ENCODE measurements at places on chromosomes 5 and 9. TPM values are rescaled to one million over a fixed set of nuclear protein-coding genes. Genes with fewer than 3 reads are reported as not detected.

Gene NR4A3
- total RNA-seq = 0.26 TPM

Gene ANKRD34B
- total RNA-seq = not detected

Gene WDR31
- 0.47 TPM for total RNA-seq

Gene FAM120A
- total RNA-seq = 139 TPM

Gene COL23A1
- total RNA-seq = 0.68 TPM

Gene ZNF883
- total RNA-seq = 0.76 TPM

Gene DCTN3
- 134 TPM for total RNA-seq

DNA sequence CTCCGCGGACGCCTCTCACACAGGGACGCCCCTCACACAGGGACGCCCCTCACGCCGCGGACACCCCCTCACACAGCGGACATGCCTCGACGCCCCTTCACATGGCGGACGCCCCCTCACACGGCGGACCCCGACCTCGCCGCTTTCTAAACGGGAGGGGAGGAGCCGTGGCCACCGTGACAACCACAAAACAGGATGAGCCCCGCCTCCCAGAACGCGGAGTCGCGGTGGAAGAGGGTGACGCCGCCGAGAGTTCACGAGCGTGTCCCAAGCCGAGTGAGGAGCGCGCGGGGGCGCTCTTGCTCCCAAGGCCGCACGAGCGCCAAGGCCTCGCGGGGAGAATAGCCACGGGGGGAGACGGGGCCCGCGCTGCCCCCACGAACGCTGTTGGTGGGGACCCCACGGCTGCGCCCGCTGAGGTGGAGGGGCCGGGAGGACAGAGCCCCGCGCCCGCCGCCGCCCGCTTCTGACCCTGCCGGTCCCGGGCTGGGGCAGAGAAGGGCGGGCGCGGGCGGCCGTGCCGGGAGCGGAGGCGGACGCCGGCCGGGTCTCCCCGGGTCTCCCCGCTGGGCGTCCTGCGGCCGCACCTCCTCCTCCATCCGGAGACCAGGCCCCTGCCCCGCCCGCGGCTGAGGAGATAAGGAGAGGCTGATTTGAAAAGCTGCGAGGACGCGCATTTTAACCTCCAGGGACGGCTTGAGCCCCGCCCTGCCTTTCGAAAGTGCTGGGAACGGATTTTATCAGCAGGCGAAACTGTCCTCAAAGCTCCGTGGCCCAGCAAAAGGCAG lies 3.9 kb upstream of the NKD2 start:
- peak; percentile 57 for DNase-seq

DNA sequence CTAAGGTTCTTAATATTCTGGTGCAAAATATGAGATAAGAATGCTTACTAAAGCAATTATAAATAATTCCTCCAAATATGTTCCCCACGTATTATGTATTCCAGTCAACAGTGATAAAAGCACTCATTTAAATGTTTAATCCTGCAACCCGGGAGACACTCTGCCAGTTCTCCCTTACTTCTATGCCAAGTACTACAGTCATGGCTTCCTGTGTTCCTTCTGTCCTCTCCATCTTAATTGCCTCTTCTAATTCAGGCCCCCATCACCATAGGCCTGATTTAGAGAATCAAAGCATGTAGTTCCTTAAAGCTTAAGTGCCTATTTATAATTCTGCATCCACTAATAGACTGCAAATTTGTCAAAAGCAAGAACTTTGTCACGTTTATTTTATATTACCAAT lies 474.8 kb downstream of the SEMA5A start:
- DNase-seq = no peak

DNA sequence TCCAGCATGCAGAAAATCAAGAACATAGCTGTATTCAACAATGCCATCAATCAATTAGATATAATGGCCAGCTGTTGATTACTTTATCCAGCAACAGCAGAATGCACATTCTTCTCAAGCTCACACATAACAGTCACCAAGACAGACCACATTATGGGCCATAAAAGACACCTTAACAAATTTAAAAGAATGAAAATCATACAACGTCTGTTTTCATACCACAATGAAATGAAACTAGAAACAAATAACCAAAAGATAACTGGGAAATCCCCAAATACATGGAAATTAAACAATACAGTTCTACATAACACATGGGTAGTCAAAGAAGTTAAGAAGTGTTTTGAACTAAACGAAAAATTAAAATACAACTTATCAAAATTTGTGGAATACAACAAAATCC lies 130.9 kb upstream of the GNA14 start:
- DNase-seq = no peak

GRCh38 chr5:52269401-52269800 lies 518.3 kb upstream of the ITGA1 start:
- no peak for DNase-seq

DNA sequence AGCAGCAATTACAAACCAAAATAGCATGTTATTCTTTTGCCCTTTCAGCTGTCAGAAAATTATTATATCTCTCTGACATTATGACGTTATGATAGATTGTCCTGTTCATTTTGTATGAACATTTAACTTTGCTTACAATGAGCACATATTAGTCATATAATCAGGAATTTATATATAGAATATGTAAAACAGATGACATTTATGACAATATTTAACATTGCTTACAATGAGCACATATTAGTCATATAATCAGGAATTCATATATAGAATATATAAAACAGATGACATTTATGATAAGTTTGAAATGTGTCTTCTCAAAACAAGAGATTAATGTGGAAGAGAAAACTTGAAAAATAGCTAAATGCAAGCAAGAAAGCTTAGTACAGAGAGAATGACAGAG lies 1180.2 kb downstream of the CDH12 start:
- no peak for DNase-seq

DNA sequence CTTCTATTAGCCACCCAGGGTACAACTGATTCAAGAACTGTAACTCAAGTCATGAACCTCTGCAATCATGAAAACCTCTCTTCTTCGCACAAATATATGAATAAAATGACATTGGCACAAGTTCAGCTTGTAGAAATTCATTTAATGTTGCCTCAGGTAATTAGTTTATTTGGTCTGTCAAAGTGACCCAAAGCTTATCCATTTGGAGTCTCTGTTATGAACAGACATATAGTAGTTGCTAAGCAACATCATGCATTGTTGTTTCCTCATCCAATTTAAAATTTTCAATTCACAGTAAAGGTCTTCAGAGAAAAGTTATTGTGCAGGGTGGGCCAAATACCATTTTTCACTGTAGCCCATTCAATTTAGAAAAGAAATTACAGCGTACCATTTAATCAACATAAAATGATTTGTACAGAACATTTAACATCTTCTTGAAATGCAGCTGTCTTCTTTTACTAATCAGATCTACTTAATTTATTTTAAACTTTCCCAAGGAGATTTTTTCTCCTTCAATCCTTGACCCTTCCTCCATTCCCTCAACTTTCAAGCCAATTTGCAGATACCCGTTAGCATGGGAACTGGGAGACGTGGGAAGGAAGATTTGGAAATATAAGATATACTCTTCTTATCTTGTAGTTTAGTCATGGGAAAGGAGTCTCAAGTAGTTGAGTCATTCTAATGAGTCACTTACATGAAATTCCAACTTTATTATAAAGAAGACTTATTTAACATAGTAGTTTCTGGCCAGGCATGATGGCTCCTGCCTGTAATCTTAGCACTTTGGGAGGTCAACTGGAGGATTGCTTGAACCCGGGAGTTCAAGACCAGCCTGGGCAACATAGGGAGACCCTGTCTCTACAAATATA lies 231.3 kb downstream of the ATPSCKMT start:
- no peak for DNase-seq

- DNase-seq = no peak
Observed at GRCh38 chr9:20898885-20899554, 132.4 kb downstream of the HACD4 start.

GRCh38 chr9:115786321-115786720 lies 367.3 kb upstream of the PAPPA start:
- no peak for DNase-seq

DNA sequence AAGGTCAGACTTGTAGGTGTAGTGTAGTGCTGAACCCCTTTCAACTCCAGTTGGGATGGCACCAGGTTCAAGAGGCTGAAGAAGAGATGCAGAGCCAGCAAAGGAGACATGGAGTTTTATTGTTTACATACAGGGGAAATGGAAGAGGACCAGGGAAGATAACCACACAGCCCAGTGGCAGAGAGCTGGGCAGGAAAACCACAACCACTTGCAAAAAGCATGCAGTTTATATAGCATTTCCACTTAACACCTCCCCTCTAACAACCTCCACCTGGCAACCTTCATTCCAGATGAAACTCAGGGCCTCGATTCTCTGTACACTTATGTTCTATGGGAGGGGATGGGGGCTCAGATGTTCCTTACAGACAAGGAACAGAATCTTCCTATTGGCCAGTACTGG lies 56.9 kb downstream of the SNX24 start:
- DNase-seq = no peak

DNA sequence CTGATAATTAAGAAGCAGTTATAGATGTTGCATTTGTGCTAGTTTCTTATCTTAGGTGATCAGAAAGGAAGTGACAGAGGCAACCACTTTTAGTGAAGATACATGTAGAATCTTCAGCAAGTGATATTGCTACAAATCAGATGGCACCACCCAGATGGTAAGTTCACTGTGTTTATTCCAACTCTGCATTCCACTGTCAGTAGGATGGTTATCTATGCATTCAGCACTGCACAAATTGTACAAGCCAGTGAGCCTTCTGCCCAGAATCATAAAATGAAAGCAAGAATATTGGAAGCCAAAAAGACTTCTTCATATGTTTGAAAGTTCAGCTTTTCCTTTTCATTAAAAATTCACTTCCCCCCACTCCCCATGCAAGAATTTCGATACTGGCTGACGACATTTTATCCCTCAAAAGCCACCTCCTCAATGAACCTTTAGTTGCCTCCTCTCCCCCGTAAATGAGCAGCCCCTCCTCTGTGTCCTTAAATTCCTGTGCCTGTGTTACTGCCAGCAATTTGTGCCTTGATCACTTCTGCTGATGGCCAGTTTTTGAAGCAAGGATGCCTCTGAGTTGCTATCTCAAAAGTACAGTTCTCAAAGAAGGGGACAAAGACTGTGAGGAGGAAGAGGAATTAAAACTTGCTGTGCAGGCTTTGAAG lies 91.6 kb downstream of the ZSWIM6 start:
- DNase-seq = no peak

GRCh38 chr9:14323083-14323971 lies 9.4 kb upstream of the NFIB start:
- no peak for DNase-seq

GRCh38 chr5:149849966-149850910 lies 94.4 kb downstream of the PDE6A start:
- DNase-seq = no peak

DNA sequence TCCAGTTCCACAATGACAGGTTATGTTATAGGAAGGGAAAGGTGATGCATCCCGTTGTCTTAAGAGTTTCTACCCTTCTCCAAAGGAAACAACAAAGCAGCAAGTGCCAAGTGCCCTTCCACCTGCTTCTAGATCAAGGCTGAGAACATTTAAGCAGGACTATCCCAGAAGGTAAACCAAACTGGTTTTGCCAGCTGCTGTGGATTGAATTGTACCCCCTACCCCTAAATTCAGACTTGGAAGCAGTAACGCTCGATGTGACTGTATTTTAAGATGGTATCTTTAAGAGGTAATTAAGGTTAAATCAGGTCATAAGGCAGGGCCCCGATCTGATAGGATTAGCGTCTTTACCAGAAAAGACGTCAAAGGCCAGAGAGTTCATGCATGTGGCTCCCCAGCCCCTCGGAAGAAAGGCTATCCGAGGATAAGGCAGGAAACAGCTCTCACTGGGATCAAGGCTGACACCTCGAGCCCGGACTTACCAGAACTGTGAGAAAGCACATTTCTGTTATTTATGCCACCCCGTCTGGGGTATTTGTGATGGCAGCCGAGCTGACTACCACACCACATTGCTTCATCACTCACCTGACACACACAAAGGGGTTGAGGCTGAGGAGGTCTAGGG lies 179.1 kb upstream of the RAI14 start:
- DNase-seq = no peak

DNA sequence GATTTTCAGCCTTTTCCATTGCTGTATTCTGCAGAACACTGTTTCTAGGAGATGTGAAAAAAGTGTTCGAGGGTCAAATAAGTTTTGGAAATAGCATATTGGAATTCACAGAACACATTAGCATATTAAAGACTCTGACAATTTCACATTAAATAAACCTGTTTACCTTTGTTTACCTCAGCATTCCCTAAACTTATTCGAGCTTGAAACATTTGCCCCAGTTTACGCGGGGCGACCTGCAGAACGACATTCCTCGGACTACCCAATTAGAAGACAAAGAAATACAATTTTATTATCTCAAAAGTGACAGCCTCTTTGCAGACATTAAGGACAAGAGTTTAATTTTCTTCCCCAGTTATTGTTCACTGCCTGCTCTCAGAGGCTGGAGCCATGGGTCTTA lies 110.3 kb upstream of the NFIB start:
- DNase-seq = no peak

DNA sequence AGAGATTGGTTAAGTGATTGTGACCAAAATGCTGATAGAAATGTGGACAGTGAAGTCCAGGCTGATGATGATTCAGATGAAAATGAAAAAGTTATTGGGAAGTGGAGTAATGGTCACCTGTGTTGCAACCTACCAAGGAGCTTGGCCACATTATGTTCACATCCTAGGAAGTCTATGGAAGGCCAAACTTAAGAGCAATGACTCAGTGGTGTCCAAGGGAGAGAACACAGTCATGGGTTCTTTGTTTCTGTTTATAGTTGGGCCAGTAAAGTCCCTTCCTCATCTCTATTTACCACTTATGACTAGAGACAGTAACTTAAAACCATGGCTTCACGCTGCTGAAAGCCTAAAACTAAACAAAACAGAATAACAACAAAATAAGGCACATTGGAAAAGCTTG lies 555.3 kb upstream of the DAB2 start:
- no peak for DNase-seq

- no peak for DNase-seq
Observed at GRCh38 chr9:27059412-27059811, 49.6 kb upstream of the TEK start.

GRCh38 chr9:88721025-88721424 lies 186.0 kb downstream of the NXNL2 start:
- DNase-seq = no peak

GRCh38 chr9:127198587-127198986 lies 66.0 kb upstream of the GARNL3 start:
- DNase-seq = no peak

DNA sequence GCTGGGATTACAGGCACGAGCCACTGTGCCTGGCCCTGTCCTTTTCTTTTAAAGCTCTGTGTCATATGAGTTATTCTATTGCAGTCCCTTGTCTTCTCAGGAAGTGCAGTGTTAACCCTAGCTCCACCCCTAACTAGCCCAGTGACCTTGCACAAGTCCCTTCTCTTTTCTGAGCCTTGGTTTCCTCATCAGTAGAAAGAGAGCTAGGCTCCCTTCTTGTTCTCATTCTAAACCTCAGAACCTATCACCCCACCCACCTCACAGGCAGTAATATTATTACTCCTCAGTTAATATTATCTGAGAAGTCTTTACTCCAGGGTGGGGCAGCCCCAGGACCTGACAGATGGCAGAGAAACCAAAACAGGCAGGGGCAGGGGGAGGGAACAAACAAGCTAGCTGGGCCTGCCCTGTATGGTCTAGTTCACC lies 7.2 kb downstream of the CYFIP2 start:
- DNase-seq = peak; percentile 67

- DNase-seq = peak; percentile 62
Observed at GRCh38 chr9:69168709-69169217, 5.3 kb upstream of the TJP2 start.

- no peak for DNase-seq
Observed at GRCh38 chr9:98121058-98121457, 2.0 kb upstream of the TRIM14 start.

Data from activated CD8-positive, alpha-beta T cell treated with anti-CD3 and anti-CD28 coated beads, Interleukin-2, amount 10 ng/mL, durations not matched to agents 7 days and 5 days (primary cell).